ENCODE measurements at places on chromosomes 12 and 14.
A peak's percentile ranks its signal among the peaks of the same experiment; 100 is the strongest.

- no peak for DNase-seq
Measured at GRCh38 chr14:94876306-94876705, 106.4 kb upstream of the GSC start.

DNA sequence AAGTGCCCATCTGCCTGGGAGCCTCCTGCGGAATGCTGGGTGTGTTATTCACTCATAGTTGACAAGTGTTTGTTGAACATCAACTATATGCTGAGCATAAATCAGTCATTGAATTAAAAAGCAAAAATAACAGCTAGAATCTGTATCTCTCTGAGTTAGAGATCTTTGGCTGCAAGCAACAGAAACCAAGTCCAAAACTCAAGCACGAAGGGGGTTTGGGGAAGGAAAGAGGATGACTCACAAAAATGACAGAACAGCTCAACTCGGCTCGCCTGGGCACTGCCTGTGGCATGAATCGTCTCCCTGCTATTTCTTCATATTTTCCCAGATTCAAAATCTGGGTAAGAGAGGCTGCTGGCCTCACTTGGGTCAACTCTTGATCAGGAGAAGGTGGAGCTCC, 72.6 kb upstream of the NCOR2 start:
- DNase-seq: no peak

- no peak for DNase-seq
Measured at GRCh38 chr14:100019156-100019744, 46.0 kb upstream of the EVL start.

DNA sequence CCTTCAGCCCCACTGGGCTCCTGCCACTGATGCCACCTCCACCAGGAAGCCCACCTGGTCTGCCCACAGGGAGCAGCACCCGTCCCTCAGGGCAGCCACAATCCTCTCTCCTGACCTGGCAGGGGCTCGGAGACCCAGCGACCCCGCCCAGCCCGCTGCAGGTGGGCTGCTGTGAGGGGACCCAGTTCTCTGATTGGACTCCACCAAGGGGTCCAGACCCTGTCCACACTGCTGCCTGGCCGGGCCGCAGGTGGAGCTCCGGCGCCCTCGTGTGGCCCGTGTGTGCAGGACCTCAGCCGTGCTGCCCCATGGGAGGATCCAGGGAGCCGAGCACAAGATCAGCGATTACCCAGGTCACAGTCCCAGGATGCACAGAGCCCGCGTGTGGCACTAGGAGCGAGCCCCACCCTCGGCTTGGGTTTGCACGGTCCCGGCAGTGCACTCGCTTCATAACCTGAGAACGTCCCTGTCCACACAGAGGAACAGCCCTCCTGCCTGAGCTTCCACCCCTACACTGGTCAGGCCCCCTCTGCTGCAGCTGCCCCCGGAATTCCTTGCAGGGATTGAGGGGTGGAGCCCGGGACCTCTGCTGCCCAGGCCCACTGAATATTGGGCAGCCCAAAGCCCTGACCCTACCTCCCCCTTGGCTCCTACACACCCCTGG, 35.4 kb upstream of the TMEM179 start:
- peak; percentile 45 for DNase-seq

- DNase-seq: no peak
Measured at GRCh38 chr14:100091386-100091785, 26.2 kb downstream of the EVL start.

DNA sequence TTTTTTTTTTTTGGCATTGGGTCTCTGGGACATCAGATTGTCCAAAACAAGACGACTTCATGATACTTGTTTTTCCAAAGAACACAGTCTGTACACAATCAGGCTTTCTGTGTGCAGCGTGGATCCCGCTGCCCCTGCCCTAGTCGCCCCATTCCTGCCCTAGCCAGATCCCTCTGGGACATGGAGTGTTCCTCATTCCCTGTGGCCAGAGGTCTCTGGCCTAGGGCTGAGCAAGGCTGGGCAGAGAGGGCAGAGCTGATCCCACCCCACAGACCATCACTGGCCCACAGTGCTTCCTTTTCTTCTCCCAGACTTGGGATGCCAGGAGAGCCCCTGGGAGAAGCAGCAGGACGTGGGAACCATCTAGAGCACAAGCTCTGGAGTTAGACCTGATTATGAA, 20.9 kb upstream of the EIF2B2 start:
- no peak for DNase-seq

DNA sequence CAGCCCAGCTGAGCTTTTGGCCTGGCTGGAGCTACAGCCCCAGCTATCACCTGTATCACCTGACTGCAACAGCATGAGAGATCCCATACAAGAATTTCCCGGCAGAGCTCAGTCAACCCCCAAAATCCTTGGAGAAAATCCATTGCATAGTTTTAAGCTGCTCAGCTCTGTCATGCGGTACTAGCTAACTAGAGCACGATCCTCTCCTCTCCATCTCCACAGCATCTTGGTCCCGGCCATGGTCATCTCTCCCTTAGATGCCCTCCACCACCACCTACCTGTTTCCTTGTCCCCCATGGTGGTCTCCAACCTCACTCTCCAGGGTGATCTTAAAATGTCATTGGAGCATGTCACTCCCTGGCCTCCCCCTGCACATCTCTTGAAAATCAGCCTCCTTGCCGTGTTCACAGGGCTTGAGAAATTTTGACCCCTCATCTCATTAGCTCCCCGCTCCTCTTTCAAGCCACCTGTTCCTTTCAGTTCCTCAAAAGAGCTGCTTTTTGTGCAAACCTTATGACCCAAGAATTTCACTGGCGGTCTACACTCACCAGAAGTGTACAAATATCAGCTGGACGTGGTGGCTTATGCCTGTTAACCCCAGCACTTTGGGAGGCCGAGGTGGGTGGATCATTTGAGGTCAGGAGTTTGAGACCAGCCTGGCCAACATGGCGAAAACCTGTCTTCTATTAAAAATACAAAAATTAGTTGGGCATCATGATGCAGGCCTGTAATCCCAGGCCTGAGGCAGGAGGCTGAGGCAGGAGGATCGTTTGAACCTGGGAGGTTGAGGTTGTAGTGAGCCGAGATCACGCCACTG, 8.1 kb upstream of the CLMN start:
- no peak for DNase-seq

- DNase-seq: peak; percentile 79
Measured at GRCh38 chr12:114508529-114509129, 102.7 kb upstream of the TBX5 start.

- no peak for DNase-seq
Measured at GRCh38 chr14:54047645-54048308, 91.2 kb upstream of the BMP4 start.

- no peak for DNase-seq
Measured at GRCh38 chr14:93974299-93974698, 2.1 kb downstream of the ASB2 start.

DNA sequence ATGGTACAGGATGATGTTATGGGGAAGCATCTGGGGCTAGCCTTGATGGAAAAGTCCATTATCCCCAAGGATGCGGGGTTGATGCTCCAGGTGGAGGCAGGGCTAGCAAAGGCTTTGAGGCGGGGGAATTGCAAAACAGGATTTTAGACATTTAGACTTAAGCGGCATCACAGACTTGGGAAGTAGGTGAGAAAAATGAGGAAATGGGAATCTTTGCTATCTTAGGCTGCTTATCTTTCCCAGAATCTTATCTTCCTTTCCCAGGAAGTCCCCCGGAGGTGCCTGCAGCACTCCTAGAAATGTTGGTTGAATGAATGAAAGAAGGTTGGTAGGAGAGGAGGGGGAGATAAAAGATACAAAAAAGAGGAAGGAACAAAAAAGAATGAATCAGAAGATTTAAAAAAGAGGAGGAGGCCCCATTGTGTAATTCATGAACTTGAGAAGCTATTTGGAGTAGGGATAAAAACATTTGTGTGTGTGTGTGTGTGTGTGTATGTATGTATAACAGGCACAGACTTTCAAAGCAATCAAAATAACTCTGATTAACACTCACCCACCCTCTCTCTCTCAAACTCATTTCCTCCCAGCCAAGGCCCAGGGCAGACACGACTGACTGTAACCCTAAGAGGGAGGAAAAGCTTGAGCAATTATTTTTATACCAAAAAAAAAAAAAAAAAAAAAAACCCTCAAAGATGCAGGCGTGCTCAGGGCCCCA, 62.5 kb upstream of the TBX3 start:
- DNase-seq: no peak

DNA sequence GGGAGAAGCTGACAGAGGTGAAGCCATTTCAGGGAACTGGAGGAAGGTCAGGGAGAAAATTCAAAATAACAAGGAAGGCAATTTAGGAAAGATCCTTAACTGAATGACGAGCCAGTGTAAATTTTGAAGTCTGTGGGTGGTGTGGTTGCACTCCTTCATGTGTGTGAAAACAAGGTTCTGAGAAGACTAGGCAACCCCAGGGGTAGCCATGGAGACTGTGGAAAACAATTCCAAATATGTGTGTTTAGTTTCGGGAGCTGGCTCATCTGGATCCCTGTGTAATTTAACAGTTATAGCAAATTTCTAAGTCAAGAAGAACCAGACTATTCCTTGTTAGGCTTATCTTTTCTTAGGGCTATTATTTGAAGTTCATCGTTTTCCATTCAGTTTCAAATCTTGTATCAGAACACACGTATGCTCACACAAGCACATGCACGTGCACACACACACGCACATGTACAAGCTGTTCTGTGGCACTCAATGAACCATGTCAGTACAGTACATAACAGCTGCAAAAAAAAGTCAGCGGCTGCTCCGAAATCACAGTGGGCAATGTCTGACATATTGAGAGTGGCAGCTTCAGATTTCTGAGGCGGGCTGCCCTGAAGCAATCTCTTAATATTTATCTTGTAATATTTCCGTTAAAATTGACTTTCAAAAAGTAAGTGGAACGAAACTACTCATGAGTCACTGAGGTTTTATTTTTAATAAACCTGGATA, 411.2 kb downstream of the AEBP2 start:
- DNase-seq: no peak

GRCh38 chr12:50279501-50279900, 3.8 kb downstream of the LIMA1 start:
- no peak for DNase-seq

- peak; percentile 56 for DNase-seq
Measured at GRCh38 chr12:52082988-52083637, 3.6 kb downstream of the SMIM41 start.

- no peak for DNase-seq
Measured at GRCh38 chr12:101231636-101232035, 21.6 kb upstream of the SLC5A8 start.

DNA sequence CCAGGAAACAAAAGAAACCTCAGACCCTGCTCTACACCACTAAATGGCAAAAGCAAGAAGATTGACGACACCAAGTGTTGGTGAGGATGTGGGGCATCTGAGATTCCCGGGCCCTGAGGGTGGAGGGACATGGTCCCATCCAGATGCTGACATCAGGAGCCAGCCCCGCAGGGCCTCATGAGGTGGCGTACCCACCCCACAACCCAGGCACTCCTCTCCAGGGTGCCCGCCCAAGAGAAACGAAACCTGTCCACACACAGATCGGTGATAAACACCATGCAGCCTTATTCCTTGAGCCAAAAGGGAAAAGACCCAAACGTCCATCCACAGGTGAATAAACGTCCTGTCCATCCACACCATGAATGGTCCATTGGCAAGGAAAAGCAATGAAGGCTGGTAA, 54.8 kb upstream of the C14orf180 start:
- no peak for DNase-seq

GRCh38 chr14:90533591-90534021, 136.8 kb downstream of the CALM1 start:
- no peak for DNase-seq

DNA sequence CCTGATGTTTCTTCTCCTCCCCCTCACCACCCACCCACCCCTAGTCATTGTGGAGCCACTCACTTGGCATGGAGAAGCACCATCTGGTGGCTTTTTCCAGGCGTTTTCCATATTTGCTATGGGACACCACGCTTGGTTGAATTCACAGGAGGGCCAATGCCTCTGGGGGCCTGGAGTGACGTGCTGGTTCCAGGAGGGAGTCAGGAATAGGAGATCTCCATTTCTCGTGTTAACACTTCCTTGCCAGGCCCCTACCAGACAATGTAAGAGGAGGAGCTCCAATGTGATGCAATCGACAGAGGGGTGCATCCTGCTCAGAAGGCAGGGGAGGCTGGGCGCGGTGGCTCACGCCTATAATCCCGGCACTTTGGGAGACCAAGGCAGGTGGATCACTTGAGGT, 21.6 kb upstream of the TESC start:
- peak; percentile 42 for DNase-seq

- DNase-seq: no peak
Measured at GRCh38 chr14:97046967-97047366, 249.8 kb downstream of the VRK1 start.

- DNase-seq: no peak
Measured at GRCh38 chr14:51883232-51883631, 22.8 kb downstream of the GNG2 start.

DNA sequence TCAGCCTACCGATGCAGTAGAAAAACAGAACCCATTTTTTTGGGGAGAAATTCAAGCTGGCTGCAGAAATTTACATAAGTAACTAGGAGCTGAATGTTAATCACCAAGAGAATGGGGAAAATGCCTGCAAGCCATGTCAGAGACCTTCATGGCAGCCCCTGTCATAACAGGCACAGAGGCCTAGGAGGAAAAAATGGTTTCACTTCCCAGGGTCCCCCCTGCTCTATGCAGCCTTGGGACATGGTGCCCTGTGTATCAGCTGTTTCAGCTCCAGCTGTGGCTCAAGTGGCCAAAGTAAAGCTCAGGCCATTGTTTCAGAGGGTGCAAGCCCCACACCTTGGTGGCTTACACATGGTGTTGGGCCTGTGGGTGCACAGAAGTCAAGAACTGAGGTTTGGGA, 842.5 kb downstream of the FLRT2 start:
- no peak for DNase-seq

DNA sequence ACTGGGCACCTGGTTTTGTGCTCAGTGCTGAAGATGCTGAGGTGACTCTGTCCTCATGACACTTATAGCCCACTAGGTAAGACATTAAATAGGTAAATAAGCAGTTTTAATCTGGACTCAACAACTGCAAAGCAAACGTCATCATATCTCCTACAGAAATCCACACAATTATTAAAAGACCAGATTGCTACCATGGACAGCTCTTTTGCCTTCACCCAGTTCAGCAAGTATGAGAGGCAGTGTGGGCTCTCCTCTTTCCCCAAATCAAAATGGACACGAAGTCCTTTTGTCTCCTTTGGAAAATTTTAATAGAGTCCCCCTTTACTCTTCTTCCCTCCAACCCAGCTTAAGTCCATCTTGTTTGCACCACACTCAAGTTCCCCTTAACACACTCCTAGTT, 171.1 kb downstream of the RPAP3 start:
- DNase-seq: no peak
